ENCODE measurements at places on chromosomes 4 and X.

- DNase-seq, result no peak
Observed at GRCh38 chr4:4671774-4672349, 130.0 kb upstream of the STX18 start.

DNA sequence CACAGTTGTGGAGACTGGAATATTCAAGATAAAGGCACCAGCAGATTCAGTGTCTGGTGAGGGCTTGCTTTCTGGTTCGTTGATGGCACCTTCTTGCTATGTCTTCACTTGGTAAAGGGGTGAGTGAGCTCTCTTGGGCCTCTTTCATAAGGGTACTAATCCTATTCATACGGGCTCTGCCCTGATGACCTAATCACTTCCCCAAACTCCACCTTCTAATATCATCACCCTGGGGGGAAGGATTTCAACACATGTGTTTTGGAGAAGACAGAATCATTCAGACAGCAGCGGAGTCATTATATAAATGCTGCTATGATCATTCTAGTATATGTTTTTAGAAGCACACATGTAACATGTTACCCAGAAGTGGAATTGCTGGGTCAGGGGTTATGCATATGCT is 295.3 kb upstream of the CTSO start:
- DNase-seq, result no peak

- DNase-seq, result no peak
Observed at GRCh38 chr4:143287572-143287923, 49.1 kb upstream of the GAB1 start.

- no peak for DNase-seq
Observed at GRCh38 chr4:141898346-141898745, 262.0 kb downstream of the IL15 start.

DNA sequence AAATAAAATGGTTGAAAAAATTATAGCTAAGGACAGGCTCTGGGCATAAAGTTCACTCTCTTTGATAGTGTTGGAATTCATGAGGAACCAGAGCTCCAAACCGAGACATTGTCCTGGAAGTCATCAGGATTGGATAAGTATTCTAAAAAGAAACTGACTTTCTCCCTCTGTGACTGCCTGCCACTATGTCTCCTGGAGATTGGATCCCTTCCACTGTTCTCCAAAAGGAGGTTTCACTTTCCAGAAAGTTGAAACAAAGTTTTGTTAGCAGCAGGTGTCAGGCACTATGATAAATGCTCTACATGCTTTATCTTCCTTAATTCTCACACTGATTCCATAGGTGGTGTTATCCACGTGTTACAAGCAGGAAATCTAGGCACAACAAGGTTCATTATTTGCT is 16.8 kb downstream of the BANK1 start:
- DNase-seq, result no peak

DNA sequence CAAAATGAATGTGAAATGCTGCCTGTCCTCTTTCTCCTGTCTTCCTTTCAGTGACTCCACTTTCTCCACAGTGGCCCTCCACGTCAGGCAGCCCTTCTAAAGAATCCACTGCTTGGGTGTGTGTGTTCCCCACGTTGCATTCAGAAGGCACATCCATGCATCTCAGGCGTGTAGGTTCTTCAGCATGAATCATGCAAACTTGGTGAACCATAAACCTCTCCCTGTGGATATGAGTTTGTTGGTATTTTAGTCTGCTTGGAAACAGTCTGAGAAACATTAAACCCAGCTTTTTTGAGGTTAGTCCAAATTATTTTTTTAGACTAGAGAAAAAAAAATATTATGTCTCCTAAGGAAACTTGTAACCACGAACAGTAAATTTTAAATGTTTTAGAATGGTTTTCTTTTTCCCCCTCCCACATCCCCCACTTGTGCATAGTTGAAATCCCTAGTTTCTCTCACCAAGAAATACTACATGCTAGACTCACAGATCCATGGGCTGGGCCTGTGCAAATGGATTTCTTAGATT is 251.6 kb downstream of the CBR4 start:
- DNase-seq, result no peak

DNA sequence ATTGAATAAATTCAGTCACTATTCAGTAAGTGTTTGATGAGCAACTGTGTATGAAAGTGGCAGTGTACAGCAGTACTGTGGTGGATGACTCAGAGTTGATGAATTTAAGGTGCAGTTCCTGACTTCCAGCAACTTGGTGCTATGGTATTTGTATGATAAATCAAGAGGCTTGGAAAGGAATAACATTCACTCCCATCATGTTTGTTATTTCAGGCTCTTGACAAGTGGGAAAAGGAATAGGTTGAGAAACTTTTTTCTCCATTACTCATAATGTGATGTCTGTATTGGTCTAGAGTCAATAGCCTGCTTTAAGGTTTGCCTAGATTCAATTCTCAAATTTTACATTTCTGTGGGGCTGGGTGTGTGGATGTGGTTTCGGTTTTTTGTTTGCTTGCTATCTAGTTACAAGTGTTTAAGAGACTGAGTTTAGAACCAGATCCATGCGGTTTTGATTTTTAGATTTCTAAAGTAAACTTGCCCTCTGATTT is 35.1 kb upstream of the CYP2U1 start:
- DNase-seq, result no peak

DNA sequence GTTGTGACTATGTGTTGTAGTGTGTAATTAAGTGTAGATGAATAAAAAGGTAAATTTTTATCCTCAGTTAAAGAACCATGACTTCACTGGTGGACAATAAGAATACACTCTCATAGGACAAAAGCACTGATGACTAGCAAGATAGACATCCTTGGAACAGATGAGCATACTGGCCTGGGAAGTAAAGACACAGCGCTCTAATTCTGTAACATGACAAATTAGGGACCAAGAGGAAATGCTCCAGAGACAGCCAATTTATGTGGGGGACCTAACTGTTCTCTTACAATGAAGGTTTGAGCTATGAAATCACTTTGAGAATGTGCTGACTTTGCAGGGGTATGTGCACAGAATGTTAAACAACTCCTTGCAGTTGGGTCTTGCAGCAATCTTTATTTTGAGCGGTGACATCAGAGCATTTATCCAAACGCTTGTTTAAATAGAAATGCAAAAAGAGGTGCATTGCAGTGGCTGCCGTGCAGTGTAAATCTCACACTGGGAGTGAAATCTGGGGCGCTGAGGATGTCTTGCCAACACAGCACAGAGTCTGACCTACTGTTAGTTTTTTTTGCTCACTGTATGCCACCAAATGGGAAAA is 109.3 kb downstream of the MAGEC2 start:
- DNase-seq, result no peak

DNA sequence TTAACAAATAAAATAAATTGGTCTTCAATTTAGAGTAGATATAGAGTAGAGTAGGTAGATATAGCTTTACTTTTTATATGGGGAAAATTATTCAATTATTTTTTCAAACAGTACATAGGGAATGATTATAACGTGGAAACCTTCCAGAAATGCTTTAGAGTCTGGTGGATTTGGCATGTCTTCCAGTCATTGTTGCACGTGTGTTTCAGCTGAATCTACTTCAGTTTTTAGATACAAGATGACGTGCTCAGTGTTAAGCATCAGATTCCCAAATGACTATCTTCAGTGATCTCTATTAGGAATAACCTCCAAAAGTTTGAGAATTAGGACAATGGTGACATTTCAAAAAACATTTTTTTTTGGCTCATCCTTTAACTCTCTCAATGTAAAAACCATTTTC is 616.9 kb downstream of the ANKRD50 start:
- DNase-seq, result no peak
